ENCODE measurements at places on chromosomes 5 and 9.

DNA sequence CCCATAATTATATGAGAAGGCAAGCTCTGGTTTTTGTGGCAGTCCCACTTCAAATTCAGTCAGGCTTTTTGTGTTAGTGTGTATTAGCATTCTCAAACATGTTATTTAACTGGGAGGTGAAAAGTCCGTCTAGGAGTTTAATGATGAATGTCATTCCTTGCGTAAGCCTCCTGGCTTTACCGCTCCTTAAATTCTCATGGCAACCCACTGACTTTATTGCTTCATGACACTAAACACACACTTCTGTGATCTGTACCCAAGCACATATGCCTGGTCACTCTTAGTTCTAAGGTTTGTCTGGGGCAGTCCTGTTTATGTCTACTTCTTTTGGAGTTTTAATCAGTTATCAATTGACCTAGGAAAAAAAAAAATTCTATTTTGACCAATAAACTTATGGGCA is 677.9 kb upstream of the DMAC1 start:
- DNase-seq: no peak

- no peak for DNase-seq
Measured at GRCh38 chr5:132263548-132264261, 6.2 kb downstream of the PDLIM4 start.

DNA sequence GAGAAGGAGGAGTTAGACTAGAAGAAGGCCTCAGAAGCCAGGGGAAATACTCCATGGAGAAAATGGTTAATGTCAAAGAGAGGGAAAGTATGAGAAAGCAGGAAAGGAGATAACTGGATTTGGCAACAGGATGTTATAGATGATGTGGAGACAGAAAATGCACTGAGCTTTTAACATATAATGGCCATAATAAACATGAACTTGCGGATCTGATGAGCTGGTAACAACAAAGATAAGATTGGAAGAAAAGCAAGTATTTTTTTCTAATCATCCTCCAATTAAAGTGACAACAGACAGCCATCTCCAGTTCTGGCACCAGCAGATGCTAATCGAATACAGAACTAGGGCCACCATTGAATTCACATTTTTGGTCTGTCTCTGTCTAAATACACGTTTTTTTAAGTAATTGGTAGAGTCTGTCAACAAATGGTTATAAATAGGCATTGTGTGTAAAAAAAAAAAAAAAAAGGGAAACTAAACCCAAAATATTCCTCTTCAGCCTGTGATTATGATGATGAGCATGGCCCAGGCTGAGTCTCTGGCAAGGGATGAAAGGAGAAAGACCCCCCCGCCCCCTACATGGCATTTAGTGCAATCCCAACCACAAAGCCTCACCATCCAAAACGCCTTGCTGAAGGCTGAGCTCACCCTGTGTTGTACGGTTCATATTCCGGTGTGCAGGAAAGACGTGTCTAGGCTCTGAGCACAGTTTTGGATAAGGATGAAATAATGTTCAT is 149.5 kb upstream of the LHFPL2 start:
- no peak for DNase-seq

GRCh38 chr9:73701415-73702057 is 549.9 kb downstream of the ANXA1 start:
- DNase-seq: no peak

DNA sequence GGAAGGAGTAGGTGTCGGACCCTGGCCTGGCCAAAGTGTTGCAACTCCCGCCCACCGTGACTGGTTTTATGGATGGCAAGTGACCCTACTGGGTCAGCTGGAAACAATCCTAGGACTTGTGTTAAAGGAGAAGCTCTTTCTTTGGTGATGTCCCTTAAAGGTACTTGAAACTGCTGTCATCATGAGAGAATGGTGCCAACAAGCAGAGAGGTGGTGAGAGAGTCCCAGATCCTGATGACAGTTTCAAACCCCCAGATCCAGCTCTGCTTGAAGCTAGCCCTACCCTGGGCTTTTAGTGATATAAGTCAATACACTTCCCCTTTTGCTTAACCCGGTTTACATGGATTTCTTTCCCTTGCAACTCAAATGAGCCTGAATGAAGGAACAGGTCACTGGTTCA is 72.5 kb upstream of the UBTD2 start:
- no peak for DNase-seq

DNA sequence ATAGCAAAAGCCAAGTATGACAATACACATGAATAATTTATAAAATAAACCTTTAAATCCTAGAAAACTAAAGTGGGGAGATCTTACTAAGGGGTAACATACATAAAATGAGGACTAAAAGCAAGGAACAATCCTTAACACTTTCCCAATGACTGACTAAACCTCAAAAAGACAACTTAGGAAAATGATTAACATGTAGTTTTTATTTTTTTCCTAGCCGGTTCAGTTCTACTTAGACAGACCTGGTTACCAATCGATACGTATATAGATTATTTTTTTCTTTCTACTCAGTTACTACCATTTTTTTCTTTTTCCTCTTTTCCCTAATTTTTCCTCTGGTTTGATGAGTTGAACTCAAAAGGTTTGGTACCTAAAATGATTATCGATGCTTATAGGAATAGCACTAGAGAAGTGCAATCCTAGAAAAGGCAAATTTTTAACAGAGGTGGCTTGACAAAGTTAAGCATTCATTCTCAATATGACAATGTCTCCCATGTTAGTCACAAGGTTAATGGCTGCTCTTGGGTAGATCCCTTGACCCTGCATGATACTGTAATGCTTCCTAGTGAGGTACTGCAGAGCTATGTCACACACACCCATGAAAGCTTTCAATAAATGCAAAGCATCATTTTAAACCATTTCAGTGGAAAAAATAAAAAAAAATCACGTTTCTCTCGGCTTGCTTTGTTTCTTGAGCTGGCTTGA is 41.5 kb downstream of the FBXO4 start:
- no peak for DNase-seq

DNA sequence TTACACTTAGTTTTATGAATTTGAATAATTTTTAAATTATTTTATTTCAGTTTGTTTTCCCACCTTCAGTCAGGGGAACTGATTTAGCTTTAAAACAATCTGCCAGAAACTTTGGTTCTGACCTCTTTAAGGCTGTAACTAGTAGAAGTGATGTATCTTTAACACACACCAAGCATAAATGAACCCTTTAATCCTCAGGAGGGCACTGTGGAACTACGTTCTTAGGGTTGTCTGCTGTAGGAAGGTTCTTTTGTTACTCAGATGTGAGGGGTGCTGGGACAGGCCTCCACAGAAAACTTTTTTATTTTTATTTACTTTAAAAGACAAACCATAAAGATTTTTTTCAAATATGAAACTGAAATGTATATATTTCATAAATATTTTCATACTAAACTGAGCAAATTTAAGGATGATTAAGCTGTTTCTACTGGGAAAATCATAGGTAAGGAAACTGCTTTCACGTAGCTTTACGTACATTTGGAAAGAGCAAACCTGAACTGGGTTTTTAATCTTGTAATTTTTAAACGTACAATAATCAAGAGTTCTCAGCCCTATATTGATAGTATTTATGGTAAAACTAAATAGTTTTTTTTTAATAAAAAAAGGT is 5.3 kb downstream of the KLF4 start:
- DNase-seq: no peak

DNA sequence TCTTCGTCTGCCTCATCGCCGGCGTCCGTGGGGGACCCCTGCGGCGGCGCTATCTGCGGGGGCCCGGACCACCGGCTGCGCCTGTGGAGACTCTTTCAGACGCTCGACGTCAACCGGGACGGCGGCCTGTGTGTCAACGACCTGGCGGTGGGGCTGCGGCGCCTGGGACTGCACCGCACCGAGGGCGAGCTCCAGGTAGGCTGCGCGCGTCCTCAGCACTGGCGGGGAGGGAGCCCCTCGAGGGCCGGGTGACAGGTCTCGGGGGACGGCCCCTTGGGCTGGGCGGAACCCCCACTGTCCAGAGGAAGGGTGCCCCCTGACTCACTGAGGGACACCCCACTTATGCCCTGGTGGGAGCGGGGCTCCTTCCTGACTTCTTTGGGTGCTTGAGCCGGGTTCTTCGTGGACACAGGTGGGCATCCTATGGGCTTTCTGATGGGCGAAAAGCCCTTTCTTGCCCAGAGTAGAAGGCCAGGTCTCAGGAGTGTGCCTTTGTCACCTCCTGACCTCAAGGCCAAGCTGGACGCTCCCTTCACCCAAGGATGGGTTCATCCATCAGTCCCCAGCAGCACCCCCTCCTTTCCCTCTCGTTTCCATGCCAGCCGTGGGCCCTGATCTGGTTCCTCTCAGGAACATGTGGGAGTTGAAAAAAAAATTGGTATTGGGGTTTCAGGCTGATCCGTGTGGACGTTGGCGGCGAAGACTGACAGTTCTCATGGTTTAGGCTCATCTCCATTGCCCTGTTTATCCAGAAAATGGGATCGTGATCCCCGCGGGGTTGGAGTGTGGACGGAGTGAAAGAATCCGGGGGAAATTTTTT is 564 bp downstream of the SLC25A25 start:
- DNase-seq: peak; percentile 14

GRCh38 chr5:74122979-74123590 is 497.1 kb downstream of the ARHGEF28 start:
- DNase-seq: no peak

DNA sequence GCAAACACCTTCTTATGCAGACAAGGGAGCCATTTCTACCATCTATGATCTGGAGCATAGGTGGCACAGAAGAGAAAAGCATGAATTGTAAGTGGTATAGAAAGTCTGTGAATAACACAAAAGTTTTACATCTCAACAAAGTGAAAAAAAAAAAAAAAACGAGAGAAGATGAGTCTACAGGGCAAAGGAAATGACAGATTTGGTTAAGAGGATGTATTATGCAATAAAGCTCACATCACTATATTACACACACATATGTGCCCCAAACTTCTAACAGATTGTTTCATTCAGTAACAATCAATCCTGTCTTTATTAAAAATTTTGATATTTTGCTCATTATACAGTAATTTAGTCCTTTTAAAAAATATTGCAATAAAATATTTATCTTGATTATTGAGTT is 49.8 kb downstream of the CERT1 start:
- DNase-seq: no peak

Measured in stimulated activated CD8-positive, alpha-beta memory T cell treated with anti-CD3 and anti-CD28 coated beads, Interleukin-4, amount 100 ng/mL, for 1 hour (primary cell).